ENCODE measurements at places on chromosomes 3 and 15.

- DNase-seq = no peak
These were observed 270.0 kb upstream of the HES1 start for GRCh38 chr3:193865896-193866480.

GRCh38 chr3:37662785-37663184 lies 198.9 kb upstream of the CTDSPL start:
- DNase-seq = no peak

GRCh38 chr15:83556068-83556467 lies 97.9 kb upstream of the ADAMTSL3 start:
- DNase-seq = no peak

DNA sequence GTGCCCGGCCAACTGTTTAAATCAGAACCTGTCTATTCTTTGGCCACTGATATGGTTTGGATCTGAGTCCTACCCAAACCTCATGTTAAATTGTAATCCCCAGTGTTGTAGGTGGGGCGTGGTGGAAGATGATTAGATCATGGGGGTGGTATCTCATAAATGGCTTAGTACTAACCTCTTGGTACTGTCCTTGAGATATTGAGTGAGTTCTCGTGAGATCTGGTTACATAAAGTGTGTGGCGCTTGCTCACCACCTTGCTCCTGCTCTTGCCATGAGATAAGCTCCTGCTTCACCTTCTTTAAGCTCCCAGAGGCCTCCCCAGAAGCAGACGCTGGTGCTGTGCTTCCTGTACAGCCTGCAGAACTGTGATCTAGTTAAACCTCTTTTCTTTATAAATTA lies 42.4 kb downstream of the REC114 start:
- DNase-seq = no peak

- no peak for DNase-seq
These were observed 135.7 kb upstream of the IL12A start for GRCh38 chr3:159852821-159853505.

DNA sequence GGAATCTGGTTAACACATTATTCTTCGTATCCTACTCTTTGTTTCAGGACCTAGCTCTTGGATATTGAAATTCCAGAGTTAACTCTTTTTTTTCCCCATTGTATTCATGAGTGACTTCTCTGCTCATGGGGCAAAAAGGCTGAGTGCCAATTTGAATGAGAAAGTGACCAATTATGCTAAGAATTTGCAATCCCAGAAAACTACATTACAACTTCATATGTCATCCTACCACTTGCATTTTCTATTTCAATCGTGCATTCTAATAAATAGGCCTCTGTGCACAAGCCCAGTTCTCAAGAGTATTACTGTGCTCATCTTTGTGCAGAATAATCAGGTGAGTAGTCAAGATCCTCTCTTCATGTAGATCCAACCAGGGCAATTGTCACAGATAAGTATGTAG lies 537.8 kb downstream of the OTOL1 start:
- DNase-seq = no peak

- no peak for DNase-seq
These were observed 27.8 kb downstream of the SHQ1 start for GRCh38 chr3:72820415-72820814.

DNA sequence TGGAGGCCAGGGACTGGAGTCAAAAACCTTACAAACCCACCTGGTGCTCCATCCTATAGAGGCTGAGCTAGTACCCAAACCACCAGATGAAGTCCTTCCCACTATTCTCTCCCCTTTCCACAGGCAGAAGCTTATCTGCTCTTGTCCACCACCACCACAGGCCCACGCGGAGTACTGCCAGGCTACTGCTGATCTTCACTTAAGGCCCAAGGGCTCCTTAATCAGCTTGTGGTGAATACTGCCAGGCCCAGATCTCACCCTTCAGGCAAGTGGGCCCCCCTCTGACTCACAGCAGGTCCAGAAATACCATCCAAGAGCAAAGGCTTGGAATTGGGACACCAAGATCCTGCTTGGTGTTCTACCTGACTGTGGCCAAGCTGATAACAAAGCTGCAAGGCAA lies 598.1 kb upstream of the CBLB start:
- DNase-seq = no peak

- no peak for DNase-seq
These were observed 20.8 kb downstream of the VGLL4 start for GRCh38 chr3:11622586-11623550.

- no peak for DNase-seq
These were observed 83.1 kb downstream of the SST start for GRCh38 chr3:187587076-187587475.

DNA sequence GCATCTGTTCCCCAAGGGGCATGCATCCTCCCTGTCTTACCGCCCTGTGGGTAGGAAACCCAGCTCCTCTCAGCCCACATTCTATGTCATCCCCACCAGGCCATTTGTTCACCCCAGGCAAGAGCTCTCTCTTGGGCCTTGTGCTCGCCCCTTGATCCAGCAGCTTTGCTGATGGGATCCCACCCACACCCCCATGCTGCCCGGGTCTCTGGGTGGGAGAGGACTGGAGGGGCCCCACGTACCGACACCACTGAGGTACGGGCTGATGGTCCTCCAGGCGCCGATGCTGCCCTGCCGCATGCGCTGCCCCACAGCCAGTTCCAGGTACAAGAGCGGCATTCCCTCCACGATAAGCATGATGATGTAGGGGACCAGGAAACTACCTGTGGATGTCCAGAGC lies 14.5 kb downstream of the SLC6A20 start:
- DNase-seq = no peak

- DNase-seq = no peak
These were observed 61.8 kb downstream of the SLC7A14 start for GRCh38 chr3:170524073-170524472.

DNA sequence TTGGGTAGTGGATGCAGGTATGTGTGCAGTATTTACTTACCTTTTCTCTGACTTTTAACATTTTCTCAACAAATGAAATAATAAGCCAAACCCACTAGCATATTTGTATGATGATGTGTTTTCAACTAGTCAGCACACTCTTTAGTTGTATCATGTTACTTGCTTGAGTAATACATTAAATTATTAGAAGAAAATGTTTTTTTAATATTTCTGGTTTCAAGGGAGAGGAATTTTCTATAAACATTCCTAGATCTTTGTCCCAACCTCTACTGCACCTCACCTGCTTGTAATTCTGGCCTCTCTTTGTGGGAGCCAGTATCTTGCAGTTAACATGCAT lies 161.8 kb upstream of the CBLB start:
- no peak for DNase-seq

DNA sequence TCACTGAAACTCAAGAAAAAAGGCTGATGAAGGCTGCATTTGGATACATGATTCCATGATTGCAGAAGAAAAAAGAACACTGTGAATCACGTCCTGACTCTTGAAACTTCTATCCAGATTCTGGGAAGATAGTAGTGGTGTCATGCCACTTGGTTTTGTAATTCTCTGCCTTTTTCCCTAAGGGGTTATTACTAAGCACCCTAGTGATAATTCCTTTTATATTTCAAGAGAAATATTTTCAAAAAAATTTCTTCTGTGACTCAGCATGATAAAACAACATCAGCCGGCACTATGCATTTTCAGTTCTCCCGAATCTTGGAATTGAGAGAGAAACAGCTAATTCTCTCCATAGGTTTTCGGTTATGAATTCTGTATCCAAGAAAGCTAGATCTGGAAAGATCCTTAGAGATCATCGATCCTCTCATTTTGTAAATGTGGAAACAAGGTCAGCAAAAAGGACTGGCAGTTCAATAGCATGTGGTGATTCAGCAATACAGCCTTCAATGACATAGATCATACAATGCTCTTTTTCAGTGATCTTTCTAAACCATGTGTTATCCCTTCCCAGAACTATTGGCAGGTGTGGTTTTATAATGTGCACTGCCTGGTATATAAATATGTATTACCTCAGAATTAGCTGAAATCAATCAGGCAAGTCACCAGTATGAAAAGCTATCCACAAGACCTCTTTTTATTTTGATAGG lies 42.6 kb upstream of the TP63 start:
- DNase-seq = no peak

DNA sequence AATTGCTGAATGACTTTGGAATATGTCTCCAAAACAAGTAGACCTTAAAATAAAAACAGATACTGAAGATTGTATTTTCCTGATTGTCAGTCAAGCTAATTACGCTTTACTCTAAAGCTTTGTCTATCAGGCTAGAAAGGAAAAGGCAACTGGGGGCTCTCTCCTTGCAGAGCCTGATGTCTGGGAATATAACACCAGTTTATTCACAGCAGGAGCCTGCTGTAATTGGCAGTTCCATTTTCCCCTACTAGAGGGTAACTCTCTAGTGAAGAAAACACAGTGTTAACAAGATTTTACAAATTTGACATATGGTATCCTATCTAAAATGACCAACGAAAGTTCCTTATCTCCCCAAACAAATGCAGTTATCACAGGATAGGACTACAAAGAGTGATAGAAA lies 158.8 kb downstream of the PDZRN3 start:
- no peak for DNase-seq

DNA sequence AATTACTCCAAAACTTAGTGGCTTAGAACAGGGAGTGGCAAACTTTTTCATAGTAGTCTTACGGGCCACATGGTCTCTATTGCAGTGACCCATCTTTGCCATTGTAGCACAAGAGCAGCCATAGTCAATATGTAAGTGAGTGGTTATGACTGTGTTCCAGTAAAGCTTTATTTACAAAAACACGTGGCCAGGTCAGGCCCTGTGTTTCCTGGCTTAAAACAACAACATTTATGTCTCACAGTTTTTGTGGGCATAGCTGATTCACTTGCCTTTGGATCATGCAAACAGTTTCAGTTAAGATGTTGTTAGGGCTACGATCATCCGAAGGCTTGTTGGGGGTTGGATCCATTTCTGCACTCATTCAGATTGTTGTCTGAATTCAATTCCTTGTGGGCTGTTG lies 103.8 kb downstream of the CHCHD6 start:
- DNase-seq = no peak

Measured in SIG-M5 (cell line).